GM06990 (cell line): ENCODE measurements at places on chromosomes 2 and 18.
A peak's percentile ranks its signal among the peaks of the same experiment; 100 is the strongest.

- no peak for DNase-seq
These were observed 3.2 kb upstream of the FAM98A start for GRCh38 chr2:33602201-33602830.

DNA sequence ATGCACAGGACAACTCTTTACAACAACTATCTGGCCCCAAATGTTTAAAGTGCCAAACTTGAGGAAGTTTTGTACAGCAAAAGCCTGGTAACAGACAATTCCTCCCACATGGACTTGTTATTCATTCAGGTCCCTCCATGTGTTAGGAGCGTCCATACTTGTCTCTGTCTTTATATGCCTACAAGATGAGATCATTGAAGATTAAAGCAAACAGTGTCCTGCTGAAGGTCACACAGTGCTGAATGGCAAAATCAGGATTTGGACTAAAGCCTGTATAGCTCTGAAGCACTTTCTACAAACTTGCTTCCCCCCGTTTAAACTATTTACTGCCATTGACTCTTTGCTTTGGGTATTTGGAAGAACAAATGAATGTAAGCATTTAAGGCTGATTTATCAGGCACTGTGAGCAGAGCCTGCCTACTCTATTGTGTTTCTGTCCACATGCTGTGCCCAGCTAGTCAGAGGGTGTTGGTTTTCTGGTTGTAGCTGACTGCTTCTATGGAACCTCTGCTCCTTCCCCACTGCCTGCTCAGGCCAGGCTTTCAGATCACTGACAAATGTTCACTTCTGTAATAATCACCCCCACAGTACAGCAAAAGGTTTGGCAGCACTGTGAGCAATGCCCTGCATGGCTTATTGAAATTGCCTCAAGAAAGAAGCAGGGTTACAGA lies 274.3 kb downstream of the THSD7B start:
- DNase-seq = no peak

DNA sequence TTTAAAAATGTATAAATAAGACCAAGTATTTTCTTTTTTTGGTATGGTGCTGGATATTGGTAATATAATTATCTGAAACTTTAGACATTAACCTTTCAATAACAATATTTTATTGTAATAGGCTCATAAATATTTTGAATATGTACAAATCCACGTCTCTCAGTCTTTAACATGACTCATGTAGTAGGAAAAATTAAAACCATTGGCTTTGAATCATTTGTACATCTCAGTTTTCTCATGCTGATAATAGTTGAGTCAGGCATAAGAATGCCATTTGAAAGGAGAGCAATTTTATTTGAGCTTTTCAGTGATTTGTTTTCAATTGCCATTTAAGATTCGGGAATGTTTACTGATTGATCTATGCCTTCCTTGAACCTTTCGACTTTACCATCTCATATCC lies 364.8 kb downstream of the TGIF1 start:
- no peak for DNase-seq

- no peak for DNase-seq
These were observed 175.4 kb downstream of the LCLAT1 start for GRCh38 chr2:30622452-30622851.

- DNase-seq = no peak
These were observed 96.7 kb downstream of the PMS1 start for GRCh38 chr2:189880832-189881492.

- no peak for DNase-seq
These were observed 55.5 kb downstream of the MAP4K4 start for GRCh38 chr2:101752716-101753616.

DNA sequence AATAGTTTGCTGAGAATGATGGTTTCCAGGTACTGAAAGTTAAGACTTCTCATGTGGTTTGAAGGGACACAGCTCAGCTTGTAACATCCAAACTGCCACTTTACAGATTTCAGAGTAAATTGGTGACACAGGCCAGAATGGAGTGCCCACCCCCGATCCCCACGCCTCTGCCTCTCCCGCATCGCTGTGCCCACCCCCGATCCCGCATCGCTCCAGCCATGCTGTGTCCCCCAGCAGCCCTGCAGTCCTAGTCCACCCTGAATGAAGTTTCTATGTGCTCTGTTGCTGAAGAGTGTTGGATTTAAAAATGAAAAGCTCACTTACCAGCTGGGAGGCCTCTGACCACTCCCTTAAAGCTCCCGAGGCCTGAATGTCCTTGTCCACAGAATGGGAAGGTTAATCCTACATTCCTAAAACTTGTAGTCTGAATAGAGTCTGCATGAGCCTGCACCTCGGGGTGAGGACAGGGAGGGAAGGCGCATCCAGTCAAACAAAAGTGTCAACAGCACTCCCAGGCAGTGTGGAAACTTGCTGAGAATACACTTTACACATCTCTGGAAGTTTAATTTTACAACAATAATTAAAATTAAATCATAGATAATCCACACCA lies 176.4 kb upstream of the ID2 start:
- no peak for DNase-seq

- DNase-seq = no peak
These were observed 117.4 kb downstream of the LRATD1 start for GRCh38 chr2:14749884-14750283.

- peak; percentile 38 for DNase-seq
These were observed 81.5 kb upstream of the STON1 start for GRCh38 chr2:48448274-48449061.

GRCh38 chr18:48605408-48605845 lies 66.6 kb downstream of the CTIF start:
- DNase-seq = no peak

GRCh38 chr2:70887550-70888246 lies 48.0 kb upstream of the ATP6V1B1 start:
- DNase-seq = no peak

DNA sequence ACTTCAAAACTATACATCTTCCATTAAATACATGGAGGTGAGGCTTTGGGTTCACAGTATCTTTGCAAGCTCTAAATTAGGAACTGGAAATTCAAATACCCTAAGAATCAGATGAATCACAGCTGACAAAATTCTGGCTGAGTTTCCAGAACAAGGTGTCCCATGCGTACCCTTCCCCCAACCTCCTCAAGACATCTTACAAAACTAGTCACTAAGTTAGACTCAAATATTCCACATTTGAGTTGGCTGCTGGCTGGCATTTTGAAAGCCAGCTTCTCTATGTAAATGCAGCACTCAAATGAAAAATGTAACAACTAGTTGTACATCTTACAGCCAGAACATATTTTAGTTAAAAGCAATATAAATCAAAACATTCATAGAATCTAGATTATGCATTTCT lies 131.0 kb upstream of the ARL5A start:
- no peak for DNase-seq

DNA sequence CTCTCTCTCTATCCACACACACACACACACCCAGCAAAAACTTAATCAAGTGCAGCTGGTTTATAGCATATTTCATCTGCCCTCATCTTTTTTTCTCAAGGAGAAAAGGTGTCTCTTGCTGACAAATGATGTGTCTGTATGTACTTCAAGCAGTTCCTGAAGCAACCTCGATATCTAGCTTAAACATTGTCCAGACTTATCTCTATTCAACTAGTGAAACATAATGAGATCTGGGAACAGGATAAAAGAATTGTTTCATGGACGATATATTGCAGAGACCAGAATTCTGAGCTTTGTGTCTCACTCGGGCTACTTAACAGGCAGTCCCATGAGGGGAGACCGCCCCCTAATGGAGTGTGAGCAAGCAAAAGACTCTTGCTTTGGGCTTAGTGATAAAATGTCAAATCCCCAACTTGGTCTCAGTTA lies 929.2 kb upstream of the SOX11 start:
- no peak for DNase-seq

GRCh38 chr2:111930409-111930808 lies 32.0 kb downstream of the MERTK start:
- DNase-seq = no peak

- no peak for DNase-seq
These were observed 3.7 kb downstream of the CACNB4 start for GRCh38 chr2:152095146-152095545.

- no peak for DNase-seq
These were observed 173.1 kb upstream of the HS6ST1 start for GRCh38 chr2:128491692-128492244.

- no peak for DNase-seq
These were observed 29.7 kb downstream of the XDH start for GRCh38 chr2:31384771-31385276.

DNA sequence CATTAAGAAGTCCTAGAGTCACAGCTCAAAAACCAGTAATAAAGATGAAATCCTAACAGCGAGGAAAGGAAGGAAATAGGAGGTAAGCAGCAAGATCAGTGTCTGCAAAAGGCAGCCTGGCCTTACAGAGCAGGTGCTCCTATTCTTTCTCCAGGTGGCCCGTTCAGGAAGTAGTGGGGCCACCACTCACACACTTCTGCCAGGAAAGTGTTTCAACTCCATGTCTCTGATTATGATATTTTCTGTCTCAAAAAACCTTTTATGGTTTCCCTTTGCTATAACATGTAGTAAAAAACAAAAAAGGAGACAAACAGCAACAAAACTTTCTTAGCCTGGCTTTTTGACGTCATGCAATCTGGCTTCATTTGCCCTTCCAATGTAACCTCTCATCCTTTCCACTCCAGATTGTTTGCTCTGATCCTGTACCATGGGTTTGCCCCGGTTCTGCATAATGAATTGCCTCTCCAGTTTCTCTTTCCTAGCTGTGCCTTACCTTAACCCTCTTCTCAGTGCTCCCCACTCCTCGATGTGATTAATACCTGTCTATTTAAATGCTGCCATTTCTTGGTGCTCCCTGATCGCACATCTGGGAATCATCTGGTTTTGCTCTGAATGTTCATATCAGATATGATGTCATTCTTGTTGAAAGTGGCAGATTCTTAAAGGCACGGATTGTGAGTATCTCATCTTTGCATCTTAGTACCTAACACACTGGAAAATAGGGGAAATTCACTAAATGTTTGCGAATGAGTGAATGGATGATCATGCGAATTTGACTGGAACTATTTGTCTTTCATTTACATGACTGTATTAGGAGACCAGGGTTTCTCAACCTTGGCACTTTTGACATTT lies 50.6 kb upstream of the PTPRM start:
- DNase-seq = no peak

DNA sequence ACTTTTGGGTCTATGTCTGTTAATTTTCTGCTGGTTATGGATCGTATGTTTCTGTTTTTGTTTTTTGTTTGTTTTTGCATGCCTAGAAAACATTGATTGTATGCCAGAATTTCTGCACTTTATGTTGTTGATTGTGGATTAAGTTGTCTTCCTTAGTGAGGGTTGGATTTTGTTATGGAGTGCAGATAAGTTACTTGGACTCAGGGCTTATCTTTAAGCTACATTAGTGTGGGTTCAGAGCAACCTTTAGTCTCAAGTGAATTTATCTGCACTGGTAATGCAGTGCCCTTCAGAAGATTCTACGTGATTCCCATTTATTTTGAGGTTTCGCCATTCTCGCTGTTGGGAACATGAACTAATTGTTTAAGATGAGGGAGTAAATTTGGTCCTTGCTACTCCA lies 32.9 kb downstream of the UBR3 start:
- no peak for DNase-seq

DNA sequence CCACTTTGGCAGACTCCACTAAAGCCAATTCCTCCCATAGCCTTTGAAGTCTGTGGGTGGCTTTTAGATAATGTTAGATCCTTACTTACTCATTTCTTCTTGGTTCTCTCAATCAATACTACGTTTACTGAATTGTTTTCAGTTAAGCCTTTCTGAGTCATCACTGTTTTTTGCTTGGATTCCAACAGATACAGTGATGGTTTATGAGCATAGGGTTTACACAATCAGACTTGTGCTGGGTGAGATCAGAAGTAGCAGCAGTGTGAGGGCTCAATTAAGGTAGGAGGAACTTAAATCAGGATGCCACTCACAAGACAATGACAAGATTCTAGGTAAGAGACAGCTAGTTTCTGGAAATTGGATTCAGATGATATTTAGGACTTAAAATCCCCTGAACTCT lies 297.7 kb upstream of the DOK6 start:
- DNase-seq = no peak

DNA sequence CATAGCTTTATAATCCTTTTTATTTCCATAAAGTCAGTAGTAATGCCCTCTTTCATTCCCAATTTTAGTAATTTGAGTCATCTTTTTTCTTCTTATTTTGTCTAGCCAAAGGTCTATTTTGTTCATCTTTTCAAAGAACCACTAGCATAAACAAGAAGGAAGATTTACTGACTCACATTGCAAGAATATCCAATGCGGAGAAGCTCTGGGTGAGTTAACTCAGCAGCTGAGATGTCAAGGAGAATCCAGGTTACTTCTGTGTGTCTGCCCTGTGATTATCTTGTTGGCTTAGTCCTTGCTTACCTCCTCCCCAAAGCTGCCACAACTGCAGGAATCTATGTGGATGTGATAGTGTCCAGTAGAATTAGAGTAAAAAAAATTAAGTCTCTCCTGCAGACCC lies 311.4 kb upstream of the NCKAP5 start:
- no peak for DNase-seq

GRCh38 chr18:63917817-63918216 lies 10.1 kb downstream of the SERPINB10 start:
- DNase-seq = no peak

GRCh38 chr18:2508678-2509077 lies 62.6 kb downstream of the METTL4 start:
- no peak for DNase-seq

DNA sequence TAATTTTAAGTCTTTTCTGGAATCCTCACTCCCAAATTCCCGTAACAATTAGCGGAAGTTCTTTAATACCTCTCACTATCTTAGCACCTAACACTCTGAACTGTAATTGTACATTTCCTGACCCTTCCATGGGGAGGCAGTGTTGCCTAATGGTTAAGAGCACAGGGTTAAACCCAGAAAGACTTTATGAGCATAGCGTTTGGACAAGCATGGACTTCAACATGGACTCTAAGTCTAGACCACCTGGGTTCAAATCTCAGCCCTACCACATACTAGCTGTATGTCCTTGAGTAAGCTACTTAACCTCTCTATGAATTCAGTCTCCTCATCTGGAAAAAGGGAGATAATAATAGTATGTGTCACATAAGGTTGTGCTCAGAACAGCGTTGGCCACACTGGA lies 13.0 kb downstream of the ANTXR1 start:
- peak; percentile 17 for DNase-seq

DNA sequence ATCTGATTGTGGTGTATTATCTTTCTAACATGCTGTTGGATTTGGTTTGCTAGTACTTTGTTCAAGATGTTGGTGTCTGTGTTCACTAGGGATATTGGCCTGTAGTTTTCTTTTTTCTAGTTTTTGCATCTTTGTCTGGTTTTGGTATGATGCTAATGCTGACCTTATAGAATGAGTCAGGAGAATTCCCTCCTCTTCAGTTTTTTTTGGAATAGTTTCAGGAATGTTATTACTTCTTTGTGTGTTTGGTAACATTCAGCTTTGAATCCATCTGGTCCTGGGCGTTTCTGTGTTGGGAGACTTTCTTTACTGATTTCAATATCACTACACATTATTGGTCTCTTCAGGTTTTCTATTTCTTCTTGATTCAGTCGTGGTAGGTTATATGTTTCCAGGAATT lies 124.2 kb upstream of the EPB41L5 start:
- DNase-seq = no peak

GRCh38 chr18:57980573-57981307 lies 63.3 kb upstream of the NEDD4L start:
- no peak for DNase-seq

- DNase-seq = peak; percentile 97
These were observed at the start of gene TIA1 for GRCh38 chr2:70248181-70248847. TSS of gene TIA1 (minus strand) at chr2:70248628. CDS start at chr2:70248430, 198 bp downstream.
